ENCODE measurements at places on chromosomes 12 and 14.

DNA sequence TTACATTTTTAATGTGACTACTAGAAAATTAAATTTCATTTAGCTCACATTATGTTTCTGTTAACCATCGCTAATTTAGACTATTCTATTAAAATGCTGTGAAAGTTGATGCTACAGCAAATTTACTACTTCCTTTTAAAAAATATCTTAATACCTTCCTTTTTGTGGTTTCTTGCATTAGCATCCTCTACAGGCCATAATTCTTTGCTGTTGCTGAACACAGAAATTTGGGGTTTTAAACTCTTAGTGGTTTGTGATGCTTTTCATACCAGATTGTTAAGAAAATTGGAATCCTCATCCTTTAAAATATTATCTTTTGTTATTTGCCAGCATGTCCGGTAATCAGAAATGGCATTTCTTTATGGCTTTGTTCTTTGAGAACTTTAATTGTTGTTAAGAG is 18.1 kb downstream of the WNK1 start:
- ATAC-seq, result no peak

- ATAC-seq, result no peak
Observed at GRCh38 chr12:49413796-49414195, 46.5 kb downstream of the SPATS2 start.

DNA sequence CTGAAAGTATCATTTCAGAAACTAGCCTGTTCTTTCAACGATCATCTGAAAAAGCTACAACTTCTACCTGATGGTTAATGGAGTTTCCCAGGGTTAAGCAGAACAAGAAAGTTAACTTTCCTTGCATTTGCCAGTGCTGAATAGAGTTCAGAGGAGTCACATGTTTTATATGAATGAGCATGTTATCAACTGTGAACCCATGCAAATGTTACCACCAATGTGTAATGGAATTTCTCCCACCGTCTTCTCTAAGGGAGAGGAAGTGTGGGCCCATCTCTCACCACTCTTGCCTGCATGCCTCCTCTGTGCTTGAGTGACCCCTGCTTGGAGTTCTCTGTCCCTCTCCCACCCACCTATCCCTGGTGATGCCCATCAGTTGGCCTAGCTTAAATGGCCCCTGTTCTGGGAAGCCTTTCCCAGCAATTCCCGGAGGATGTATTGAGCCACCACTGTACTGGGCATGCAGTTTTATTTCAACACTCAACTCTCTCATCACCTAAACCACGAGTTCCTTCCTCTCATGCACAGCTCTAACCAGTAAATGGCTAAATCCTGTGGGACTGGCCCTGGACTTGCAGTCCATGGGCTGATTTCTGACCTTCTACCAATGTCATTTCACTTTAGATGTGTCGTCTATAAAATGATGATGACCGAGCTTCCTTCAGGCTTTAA is 159.8 kb downstream of the RPAP3 start:
- ATAC-seq, result no peak

GRCh38 chr14:68819260-68819691 is 26.4 kb upstream of the ZFP36L1 start:
- peak; percentile 29 for ATAC-seq

Measured in gastroesophageal sphincter (tissue), 4 donors.